ENCODE measurements at places on chromosomes 4 and X.

DNA sequence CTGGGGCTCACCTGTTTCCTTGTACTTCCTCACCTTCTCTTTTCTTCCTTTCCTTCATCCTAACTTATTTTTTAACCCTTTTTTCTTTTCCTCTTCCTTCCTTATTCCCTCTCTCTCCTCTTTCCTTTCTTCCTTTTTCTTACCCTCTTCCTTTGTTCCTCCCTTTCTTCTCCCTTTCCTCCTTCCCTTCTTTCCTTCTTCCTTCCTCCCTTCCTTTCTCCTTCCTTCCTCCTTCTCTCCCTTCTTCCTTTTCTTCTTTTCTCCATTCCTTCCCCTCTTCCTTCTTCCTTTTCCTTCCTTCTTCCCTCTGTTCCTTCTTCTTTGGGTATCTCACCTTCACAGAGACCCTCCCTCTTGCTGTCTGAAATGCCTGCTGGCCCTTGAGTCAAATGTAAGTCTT, 22.1 kb upstream of the CBR4 start:
- no peak for DNase-seq

- no peak for DNase-seq
Observed at GRCh38 chrX:138691186-138691585, 20.3 kb downstream of the FGF13 start.

GRCh38 chr4:110533940-110534339, 58.0 kb downstream of the ENPEP start:
- no peak for DNase-seq

GRCh38 chr4:185405296-185405999, 8.8 kb downstream of the ANKRD37 start:
- DNase-seq: no peak

- no peak for DNase-seq
Observed at GRCh38 chr4:74934016-74934831, 1.3 kb downstream of the PARM1 start.

DNA sequence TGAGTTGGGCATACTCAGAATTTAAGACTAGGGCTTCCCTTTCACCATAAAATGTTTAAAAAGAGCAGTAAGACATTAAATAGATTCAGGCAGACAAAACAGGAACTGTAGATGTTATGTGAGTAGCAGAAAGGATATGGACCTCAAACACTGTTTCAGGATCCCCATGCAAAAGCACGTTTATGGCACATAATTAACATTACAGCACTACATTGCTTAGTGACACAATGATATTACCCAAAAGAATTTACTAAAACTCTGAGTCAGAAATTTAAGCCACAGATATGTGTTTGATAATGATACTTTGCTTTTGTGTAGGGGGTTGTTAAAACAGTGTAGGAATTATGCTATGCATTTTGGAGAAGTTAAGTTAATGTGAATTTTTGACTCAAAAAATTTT, 266.3 kb downstream of the PDGFC start:
- no peak for DNase-seq

- DNase-seq: no peak
Observed at GRCh38 chr4:43758836-43759235, 689.8 kb downstream of the KCTD8 start.

DNA sequence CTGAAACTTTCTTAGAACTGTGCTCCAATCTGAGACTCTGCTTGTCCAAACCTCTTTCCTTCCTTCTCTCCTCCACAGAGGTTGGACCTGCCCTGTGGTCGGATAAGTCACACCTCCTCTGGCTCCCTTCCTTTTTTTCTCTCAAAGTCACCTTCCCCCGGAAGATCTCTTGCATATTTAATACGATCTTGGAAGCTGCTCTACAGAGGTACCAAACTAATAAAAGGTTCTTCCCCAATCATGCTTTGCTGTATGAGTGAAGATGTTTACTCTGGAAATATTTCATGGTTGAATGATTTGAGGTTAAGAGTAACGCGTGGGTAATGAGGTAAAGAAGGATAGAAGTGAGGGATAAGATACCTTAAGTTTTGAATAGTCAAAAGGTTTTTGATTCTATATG, 166.0 kb downstream of the ATG4A start:
- no peak for DNase-seq

DNA sequence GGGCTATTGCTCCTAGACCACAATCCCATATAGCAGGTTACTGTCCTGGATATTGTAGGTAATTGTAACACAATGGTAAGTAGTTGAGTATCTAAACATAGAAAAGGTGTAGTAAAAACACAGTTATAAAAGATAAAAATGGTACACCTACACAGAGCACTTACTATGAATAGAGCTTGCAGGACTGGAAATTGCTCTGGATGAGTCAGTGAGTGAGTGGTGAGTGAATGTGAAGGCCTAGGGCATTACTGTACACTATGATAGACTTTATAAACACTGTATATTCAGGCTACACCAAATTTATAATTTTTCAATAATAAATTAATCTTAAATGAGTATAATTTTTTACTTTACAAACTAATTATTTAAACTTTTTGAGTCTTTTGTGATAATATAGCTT, 425.7 kb downstream of the PABPC4L start:
- DNase-seq: no peak

GRCh38 chr4:2907706-2908293, 55.4 kb downstream of the NOP14 start:
- no peak for DNase-seq

DNA sequence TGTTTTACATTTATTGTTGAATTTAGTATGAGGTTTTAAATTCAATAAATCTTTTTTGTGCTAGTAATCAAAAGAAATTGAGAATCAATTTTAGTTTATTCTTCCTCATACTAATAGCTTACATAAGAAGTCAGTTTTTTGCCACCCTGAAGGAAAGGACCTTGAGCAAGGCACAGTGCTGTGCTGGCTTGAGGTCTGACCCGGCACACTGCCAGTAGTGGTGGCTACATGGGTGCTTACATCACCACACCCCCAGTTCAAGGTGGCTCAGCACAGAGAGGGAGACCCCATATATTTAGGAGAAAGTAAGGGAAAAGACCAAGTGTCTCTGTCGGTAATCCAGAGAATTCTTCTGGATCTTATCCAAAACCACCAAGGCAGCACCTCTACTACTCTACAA, 86.0 kb upstream of the LANCL3 start:
- no peak for DNase-seq

- no peak for DNase-seq
Observed at GRCh38 chr4:33996075-33996718, 2248.1 kb downstream of the ARAP2 start.

- DNase-seq: no peak
Observed at GRCh38 chr4:99630857-99631360, 26.7 kb downstream of the C4orf54 start.

DNA sequence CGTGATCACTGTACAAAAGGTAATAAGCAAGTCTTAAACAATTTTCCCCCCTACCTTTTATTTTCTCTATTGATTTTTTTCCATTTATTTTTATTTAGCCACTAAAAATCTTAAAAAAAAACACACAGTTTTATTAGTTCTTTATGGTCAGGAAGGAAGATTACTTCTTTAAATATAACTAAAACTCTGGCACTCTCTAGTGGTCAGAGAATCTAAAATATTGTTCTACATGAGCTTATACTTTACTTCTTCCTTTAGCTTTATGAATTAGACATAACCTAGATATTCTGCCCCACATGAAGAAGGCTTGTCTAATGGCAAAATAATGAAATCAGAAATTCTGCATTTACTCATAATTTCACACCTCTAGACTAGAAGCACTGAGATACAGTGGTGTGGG, 135.2 kb downstream of the PDE5A start:
- no peak for DNase-seq

DNA sequence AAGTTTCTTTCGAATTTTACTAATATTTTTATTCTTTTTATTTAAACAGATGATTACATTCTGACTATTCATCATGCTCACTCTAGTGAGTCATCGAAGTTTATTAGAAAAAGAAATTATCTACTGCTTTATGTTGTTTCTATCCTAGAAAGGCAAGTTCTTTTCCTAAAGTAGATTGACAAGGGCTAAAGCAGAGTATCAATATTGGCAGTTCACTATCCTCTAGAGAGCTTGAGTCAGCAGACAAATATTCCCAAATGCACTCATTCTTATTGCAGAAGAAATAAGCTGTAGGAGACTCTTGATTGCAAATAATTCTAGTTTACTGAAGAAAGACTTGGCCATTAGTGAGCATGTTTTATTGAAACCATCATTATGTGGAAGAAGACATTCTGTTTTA, 911.8 kb downstream of the CENPC start:
- DNase-seq: no peak

- no peak for DNase-seq
Observed at GRCh38 chr4:14850455-14851097, 151.7 kb upstream of the CPEB2 start.

GRCh38 chrX:50941638-50942037, 31.1 kb downstream of the BMP15 start:
- DNase-seq: no peak

- no peak for DNase-seq
Observed at GRCh38 chr4:112279882-112280315, 5.8 kb downstream of the TIFA start.

DNA sequence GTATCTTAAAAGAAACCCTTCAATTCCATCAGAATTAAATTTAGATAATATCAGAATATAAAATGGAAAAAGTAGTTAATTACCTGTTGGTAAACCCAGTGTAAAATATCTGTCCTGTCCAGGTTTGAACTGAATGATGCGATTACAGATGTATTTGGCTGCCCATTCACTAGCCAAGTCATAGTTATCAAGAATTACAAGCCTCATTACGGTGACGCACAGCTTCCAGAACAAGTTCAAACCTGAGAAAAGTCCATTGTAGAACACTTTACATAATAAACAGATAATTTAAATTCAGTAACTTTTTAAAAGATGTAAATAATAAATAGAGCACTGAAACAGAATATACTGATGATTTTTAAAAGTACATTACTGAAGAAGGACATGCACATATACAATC, 4.4 kb downstream of the GNPDA2 start:
- no peak for DNase-seq

GRCh38 chr4:8586671-8587468, 5.7 kb upstream of the CPZ start:
- no peak for DNase-seq

DNA sequence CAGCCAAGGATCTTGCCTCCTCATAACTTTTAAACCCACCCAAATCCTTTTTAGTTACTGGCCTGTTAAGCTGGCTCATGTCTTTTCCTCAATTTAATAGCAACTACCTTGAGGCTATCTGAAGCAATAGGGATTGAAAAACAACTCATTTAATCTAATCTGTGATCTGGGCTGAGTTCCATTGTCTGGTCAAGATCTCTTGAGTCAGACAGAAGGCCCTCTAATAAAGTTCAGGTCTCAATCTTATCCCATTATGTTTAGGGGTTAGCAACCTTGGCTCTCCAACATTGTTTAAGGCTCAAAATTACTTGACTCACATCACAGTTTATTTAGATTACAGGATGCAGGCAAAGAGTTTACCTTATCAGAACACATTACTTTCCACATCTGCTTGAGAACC, 436.1 kb downstream of the ANKRD50 start:
- DNase-seq: no peak

DNA sequence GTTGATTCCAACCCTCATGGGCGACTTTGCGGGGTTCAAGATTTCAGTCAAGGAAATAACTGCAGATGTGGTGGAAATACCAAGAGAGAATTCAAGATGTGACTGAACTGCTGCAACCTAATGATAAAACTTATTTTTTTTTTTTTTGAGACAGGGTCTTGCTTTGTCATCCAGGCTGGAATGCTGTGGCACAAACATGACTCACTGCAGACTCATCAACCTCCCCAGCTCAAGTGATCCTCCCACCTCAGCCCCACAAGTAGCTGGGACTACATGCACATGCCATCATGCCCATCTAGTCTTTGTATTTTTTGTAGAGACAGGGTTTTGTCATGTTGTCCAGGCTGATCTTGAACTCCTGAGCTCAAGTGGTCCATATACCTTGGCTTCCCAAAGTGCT, 19.5 kb upstream of the WDFY3 start:
- no peak for DNase-seq

- DNase-seq: no peak
Observed at GRCh38 chr4:184959309-184959708, 59.0 kb upstream of the HELT start.

- DNase-seq: no peak
Observed at GRCh38 chr4:150680651-150681050, 98.7 kb downstream of the MAB21L2 start.

GRCh38 chr4:82559735-82560120, 2.1 kb downstream of the TMEM150C start:
- no peak for DNase-seq

- DNase-seq: no peak
Observed at GRCh38 chr4:165505958-165506837, 127.4 kb downstream of the CPE start.

- no peak for DNase-seq
Observed at GRCh38 chrX:148146121-148146520, 165.0 kb downstream of the FMR1NB start.

DNA sequence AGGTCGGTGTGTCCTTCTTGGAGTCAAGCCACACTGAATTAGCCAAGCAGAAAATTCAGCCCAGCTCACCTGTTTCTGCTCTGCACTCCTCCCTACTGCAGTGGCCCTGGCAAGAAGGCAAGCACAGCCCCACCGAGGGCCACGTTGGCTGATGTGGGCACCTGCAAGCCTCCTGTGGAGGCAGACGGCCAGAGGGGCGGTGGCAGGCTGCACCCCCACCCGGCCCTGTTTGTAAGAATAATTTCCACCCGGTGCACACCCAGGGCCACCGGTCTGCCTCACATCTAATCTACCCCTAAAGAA, 18.8 kb downstream of the PPP2R2C start:
- DNase-seq: no peak

DNA sequence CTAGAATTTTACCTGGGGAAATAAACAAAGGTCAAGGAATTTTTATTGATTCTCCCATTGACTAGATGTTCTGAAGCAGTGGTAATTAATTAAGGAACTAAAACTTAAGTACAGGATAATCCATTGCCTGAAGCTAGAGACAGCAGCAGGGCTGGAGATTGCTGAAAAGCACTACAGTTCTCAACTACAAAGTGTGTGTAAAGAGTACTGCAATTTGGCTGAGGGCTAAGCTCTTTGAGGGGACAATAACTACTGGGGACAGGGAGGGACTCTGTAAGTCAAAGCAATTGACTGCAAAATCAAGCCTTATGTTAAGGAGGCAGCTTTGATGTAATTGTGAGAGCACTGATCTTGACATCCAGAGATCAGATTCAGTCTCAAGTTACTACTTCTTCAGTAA, 260.4 kb downstream of the GALNTL6 start:
- no peak for DNase-seq
